ENCODE measurements at places on chromosomes 4 and X.

DNA sequence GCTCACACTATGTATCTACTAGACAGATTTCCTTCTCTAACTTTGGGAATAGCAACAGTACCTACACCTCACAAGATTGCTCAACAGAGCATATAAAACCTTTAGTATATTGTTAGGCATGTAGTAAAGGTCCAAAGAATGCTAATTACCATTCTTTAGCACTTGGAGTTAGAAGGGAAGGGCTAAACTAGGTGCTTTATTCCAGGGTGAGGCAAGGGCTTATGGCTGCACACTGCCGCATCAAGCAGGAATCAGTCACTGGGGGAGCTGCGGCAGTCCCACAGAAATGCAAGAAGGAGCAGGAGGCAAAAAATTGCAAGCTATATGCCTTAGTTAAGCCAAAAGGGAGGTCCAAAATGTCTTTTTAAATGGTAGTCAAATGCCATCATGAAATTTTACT is 162.7 kb downstream of the PPP3CA start:
- DNase-seq: no peak

GRCh38 chr4:80161413-80162058 is 35.8 kb upstream of the PRDM8 start:
- no peak for DNase-seq

GRCh38 chr4:156981262-156981769 is 9.7 kb upstream of the PDGFC start:
- DNase-seq: no peak

DNA sequence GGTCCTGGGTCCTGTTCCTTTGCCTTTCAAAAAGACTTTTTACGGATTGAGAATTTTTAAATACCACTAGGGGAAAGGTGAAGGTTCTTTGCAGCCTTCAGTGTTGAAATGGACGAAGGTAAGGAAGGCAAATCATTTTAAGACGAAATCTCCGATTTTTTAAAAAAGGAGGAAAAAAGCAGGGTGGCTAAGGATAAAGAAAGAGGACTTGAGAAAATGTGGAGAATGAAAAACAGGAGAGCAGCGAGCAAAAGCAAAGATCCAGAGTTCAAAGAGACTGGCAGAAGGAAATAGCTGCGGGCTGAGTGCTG is 314 bp downstream of the EPHA5 start:
- DNase-seq: no peak

DNA sequence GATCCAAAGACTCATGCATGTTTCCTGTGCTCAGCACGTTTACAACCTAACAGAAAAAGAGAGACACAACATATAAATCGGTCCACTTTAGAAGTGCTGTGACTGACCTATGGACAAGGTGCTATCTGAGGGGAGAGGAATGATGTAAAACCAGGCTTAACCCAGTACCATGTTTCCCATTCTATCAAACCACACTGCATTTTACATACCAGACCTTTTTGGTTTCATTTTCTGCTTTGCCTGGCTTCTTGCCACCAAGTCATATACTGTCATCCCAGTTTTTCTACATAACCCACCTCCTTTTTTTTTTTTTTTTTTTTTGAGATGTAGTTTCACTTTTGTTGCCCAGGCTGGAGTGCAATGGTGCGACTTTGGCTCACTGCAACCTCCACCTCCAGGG is 82.2 kb downstream of the KLF8 start:
- no peak for DNase-seq
